Hypothalamus (tissue), 51 donors: ENCODE measurements at places on chromosomes 11 and 22.

GRCh38 chr22:29115682-29116288 lies 43.0 kb downstream of the KREMEN1 start:
- DNase-seq: no peak

DNA sequence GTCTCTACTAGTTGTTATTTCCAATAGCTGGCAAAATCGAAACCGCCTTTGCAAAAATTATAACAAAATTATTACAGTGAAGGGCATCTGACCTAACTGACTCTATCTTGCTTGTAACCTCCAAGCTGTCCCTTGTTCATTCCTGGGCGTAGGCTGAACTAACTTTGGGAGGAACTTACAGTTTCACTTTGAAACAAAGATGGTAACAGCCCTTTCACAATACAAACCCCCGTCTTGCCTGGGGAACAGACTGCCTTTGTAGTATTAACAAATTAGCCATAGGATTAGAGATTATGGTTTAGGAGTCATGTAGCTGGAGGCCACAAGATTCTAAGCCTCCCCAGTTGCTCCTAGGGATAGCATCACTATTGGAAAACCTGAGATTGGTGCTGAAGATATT lies 131.6 kb upstream of the HSD17B12 start:
- no peak for DNase-seq

DNA sequence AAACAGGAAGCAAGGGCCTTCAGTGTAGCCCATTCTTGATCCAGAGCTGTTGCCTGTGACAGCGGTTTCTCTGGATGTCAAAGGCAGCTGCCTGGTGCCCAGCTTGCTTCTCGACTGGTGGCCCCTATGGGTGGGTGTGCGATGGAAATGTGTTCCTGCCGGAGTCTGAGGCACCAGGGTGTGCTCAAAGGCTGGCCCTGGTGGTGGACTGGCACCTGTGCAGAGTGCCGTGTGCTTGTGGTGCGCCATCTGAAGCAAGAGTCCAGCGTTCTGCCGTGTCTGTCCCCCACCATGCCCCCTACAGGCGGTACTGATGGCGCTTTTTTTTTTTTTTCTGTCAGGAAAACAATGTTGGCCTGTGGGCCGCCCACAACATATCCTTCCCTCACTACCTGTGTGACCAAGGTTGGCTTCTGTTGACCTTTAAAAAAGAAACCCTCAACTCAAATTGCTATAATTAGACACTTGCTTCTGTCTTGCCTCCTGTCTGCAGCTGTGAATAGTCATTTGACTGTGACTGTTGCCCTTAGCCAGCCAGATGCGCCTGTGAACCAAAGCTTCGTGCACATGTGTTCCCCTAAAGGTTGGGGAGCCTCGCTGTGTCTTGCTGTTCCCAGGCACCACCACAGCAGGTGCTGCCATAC lies 4.7 kb upstream of the RANBP1 start:
- DNase-seq: no peak

GRCh38 chr11:76654298-76654851 lies 16.2 kb downstream of the LRRC32 start:
- DNase-seq: no peak

- no peak for DNase-seq
Observed at GRCh38 chr11:63843041-63843440, 4.1 kb downstream of the MARK2 start.

DNA sequence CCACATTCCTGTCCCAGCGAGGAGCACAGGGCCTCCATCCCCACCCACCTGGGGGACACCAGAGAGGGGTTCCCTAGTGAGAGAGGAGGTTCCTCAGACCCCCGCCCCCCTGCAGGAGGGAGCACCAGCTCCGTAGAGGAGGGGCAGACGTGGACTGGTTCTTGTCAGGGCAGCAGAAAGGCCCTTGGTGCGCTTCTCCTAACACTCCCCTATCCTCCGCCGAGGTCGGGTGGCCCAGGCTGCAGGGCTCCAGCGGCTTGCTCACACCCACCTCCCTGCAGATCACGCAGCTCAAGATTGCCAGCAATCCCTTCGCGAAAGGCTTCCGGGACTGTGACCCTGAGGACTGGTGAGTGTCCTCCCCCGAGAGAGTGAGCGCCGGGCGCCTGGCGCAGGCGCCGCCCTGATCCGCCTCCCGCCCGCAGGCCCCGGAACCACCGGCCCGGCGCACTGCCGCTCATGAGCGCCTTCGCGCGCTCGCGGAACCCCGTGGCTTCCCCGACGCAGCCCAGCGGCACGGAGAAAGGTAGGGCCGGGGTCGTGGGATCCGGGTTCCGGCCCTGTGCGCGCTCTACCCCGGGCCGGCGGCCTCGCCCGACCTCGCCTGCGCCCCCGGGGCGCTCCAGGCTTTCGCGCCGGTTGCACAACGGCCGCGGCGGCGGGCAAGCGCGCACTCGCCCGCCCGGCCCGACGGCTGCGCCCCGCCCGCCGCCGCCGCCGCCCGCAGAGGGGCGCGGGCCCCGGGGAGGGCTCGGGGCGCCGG lies 5.1 kb downstream of the TBX1 start:
- no peak for DNase-seq

DNA sequence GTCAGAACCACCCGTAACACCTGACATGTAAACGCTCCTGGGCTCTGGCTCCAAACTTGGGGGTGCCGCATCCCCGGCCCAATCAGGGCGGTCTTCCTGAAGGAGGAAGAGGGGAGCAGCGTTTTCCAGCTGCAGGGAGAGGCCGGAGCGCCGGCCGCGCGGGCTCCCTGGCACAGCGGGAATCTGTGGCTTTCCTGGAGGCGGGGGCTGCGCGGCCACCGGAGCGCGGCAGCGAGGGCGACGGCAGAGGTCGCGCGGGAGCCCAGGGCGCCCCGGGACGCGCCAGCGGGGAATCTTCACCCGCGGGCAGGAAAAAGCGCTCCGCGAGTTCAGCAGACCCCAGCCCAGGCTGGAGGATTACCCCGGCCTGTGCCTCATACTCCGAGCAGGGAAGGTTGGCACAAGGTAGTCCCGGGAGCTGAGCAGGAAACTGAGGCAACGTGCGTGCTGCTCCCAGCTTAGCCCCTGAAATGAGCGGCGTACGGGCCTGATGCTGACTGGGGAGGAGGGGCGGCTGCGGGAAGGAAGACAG lies 600 bp upstream of the ESAM start:
- no peak for DNase-seq

DNA sequence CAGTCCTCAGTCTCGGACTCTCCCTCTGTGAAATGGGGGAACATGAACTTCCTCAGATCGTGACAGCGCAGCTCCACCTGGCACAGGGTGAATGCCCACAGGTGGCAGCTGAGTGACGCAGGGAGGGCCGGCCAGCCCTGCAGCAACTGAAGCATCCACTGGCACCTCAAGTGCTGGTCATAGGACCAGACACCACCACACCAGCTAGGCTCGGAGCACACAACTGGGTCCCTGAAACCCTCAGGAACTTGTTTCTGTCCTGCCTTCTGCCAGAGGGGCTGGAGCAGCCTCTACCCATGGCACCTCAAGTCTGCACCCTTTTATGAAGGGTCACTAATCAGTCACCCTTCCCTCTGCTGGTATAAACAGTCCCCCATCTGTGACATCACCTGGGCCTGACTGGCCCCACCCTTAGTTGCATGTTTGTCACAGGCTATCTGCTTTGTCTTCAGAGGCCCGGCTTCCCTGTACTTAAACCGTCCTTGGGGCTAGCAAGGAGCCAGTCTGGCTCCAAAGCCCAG lies 7.4 kb upstream of the CDC42BPG start:
- DNase-seq: no peak

DNA sequence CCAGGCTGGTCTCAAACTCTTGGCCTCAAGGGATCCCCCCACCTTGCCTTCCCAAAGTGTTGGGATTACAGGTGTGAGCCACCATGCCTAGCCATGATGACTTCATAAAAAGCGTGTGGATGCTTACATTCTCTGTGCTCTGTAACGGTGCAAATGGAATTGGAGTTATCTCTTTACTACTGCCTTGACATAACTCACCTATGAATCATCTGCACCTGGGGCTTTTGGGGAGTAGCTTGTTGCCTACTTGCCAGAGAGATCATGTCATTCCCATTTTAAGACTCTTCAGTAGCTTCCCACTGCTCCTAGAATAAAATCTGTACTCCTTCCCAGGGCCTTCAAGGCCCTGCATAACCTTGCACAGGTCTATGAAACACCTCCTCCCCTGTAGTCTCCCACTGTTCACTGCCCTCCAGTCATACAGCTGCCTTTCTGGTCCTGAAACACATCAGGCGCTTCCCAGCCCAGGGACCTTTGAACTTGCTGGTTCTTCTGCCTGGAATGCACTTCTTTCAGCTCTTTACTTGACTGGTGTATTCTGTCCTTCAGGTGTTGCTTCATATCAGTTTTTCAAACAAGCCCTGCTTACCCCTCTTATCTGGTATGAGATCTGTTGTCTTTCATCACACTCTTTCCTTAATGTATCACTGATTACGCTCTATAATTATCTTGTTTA lies 19.6 kb upstream of the MOGAT2 start:
- DNase-seq: no peak

- DNase-seq: peak; percentile 67
Observed at GRCh38 chr22:35023692-35024363, 42.1 kb upstream of the ISX start.
